ENCODE measurements at places on chromosomes 16 and 17.

DNA sequence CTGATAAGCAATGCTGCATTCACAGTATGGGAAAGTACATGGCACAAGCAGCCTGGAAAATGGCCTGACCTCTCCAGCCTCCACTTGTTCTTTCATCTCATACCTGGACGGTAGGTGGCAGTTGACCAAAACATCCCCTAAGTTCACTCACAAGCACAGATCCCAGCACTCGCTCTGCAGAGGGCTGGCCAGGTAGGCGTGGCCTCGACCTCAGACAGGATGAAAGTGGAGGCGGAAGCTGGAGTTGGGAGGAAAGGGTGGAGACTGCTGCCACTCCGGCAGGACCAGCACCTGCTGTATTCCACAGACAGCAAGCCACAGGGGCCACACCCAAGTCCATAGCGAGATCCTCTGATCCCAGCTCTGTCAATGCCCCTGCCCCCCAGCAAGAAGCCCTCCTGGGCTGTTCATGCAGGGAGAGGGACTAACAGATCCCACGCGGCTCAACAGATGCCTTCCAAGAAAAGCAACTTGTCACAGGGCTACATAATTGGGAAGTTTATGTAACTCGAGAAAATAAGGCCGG is 31.3 kb downstream of the ZCCHC14 start:
- peak; percentile 93 for DNase-seq

- peak; percentile 87 for DNase-seq
Observed at GRCh38 chr16:24525970-24526559, 13.3 kb upstream of the RBBP6 start.

- no peak for DNase-seq
Observed at GRCh38 chr16:29028457-29029167, 43.8 kb downstream of the LAT start.

GRCh38 chr16:86099326-86099725 is 200.4 kb downstream of the IRF8 start:
- DNase-seq: no peak

DNA sequence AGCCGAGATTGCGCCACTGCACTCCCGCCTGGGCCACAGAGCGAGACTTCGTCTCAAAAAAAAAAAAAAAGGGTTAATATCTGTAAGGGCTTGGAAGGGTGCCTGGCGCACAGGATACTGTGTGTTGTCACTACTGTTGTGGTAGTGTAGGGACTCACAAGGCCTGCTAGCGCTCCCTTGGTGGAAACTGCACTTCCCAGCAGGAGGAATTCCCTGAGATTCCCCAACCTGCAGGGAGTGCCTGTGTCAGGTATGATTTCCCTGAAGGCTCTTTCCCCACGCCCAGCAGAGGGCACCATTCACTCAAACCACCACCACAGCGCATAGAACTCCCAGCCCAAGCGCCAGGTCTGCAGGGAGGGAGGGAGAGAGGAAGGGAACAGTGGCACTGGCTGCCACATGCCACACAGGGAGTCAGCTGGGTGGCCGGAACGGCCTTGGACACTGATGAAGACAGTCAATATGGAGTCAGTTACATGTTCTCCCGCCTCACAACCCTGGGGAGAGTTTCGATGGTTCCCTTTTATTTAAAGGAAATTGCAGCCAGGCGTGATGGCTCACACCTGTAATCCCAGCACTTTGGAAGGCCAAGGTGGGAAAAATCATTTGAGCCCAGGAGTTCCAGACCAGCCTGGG is 32.7 kb upstream of the CDH1 start:
- peak; percentile 69 for DNase-seq

GRCh38 chr16:31351942-31352325 is 3.0 kb upstream of the ITGAX start:
- DNase-seq: no peak

DNA sequence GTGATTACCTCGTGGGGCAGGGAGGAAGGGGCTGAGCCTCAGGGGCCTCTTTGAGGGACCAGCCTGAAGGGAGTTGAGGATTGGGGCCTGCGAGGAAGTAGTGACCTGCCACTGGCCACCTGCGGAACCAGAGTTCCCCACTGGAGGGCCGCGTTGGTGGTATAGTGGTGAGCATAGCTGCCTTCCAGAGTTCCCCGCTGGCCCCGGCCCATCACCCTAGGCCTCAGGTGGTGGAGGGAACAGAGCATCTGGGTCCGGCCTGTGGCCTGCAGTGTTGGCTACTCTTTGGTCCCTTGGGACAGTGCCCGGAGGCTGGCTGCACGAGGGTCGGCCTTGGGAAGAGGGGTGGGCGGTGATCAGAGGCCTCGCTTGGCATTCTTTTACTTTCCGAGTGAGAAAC is 20.5 kb downstream of the MGAT5B start:
- DNase-seq: no peak

DNA sequence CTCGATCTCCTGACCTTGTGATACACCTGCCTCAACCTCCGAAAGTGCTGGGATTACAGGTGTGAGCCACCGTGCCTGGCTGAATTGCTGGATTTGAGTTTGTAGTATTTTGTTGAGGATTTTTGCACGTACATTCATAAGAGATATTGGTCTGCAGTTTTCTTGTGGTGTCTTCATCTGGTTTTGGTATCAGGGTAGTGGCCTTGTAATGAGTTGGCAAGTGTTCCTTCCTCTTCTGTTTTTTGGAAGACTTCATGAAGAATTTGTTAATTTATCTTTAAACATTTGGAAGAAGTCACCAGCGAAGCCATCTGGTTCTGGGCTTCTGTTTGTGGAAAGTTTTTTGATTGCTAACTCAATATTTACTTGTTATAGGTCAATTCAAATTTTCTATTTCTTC is 26.9 kb downstream of the SPNS3 start:
- DNase-seq: no peak

- DNase-seq: no peak
Observed at GRCh38 chr16:81473066-81473488, 28.5 kb downstream of the CMIP start.

DNA sequence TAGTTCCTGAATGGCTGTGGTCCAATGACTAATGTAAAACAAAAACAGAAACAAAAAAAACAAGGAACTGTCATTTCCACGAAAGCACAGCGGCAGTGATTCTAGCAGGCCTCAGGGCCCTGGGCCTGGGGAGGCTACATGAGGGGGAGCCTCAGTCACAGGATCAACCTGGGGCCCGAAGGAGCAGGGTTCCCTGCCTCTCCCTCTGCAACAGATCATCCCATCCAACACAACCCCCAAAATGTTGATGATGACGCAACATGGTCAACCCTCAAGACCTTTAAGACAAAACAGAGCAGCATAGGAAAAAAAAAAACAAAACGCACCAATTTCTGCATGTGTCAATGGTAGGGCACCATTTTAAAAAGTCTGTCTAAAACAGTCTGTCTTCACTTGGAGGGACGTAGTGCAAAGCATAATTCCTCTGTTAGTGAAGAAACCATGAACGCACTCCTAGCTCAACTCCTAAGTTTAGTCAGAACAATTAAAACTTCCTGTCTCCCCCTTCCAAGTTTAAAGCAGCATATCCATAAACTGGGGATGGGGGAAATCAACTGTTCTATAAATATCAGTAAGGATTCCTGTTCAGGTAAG is 32.3 kb downstream of the AXIN2 start:
- no peak for DNase-seq

GRCh38 chr17:20073055-20073979 is 64.2 kb downstream of the SPECC1 start:
- no peak for DNase-seq
